ENCODE measurements at places on chromosomes 11 and 22.

DNA sequence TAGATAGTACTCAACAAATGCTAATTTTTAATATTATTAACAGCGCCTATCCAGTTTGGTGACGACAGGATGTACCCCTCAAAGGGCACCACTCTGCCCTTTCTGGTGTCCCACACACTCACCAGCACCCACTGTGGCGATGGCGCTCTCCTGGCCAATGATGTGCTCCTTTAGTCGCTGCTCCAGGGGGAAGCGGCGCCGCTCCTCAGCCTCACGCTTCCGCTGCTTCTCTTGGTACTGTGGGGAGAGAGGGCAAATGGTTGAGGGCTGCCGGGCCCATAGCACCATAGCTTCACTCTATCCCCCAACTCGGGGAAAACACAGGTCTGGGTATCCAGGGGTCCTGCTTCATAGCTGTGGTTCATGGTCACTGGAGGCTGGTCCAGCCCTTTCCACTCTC is 73.0 kb upstream of the PHOX2A start:
- DNase-seq = no peak

DNA sequence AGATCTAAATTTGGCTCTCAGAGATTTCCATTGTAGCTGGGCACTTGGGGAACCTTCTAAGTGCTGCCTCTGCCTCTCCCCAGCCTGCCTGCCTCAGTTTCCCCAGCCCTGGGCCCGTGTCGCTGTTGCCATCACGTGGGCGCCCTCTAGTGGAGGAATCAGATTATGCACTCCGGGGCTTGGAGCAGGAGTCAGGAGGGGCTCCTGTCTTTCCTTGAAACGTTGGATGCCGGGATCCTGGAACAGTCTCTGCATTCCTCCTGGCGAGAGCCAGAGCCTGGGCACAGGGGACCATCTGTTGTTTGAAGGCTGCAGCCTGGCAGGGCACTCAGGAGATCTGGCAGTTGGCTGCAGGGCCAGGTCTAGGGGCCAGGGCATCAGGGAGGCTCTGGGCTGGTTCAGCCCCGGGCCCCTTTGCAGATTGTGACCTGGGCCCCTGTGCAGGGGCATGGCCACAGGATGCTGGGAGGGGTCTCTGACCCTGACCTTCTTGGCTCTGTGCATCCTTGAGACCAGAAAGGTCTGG is 71.6 kb downstream of the LRP5 start:
- peak; percentile 52 for DNase-seq

DNA sequence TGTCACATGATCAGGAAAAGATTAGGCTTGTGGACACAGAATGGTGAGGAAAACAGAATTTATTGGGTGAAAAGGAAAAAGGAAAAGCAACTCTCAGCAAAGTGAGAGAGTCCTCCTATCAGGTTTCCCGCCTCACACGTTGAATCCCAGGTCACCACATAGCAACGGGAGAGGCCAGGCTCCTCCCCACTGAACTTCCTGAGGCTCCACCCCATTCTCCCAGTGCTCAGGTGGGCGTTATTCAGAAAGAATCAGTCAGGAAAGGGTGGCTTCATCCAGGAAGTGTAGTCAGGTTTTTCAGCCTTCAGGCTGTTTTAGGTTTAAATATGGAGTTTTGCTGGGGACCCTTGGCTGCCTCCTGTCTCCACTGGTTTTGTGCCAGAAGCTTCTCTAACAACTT is 66.9 kb downstream of the SPON1 start:
- DNase-seq = no peak

- DNase-seq = no peak
Measured at GRCh38 chr11:128728767-128729587, 35.1 kb downstream of the FLI1 start.
